Stimulated activated CD8-positive, alpha-beta memory T cell treated with anti-CD3 and anti-CD28 coated beads, Interleukin-4, amount 100 ng/mL, for 4 hours (primary cell): ENCODE measurements at places on chromosomes 4 and X.

GRCh38 chr4:84915396-84915780 is 51.1 kb downstream of the WDFY3 start:
- no peak for DNase-seq

GRCh38 chr4:13920111-13920875 is 292.8 kb upstream of the BOD1L1 start:
- DNase-seq: no peak

GRCh38 chrX:103212749-103213457 is 2.0 kb upstream of the BEX4 start:
- DNase-seq: no peak

DNA sequence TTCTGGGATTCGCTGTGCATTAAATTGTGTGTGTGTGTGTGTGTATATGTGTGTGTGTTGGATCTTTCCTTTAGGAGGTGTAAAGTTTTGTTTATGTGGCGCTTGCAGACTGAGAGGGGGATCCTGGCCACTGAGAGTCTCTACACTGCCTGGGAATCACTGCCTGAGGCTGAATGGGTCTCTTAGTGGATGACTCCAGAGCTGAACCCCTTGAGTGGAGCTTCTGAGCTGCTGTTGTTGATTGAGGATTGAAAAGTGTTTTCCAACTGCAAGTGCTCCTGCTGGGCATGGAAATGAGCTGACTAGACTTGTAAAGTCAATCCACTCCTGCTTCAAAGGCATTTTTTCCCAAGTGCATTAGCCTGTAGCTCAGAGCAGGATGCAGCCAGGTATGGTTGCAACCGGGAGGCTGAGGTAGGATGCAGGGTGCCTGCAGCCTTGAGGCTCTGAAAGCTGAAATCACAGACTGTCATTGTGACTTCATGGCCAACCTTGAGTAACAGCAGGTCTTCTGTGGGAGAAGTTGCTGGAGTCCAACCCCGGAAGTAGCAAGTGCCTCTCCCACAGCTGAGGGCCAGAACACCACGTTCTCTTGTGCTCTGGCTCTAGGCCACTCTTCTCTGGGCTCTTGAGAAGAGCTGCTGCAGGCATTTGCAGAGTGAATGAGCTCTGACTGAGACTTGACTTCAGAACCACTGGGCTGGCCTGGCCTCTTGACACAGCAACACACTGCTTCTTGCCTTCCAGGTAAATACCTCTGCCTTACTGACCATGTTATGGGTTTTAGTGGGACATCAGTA is at the start of gene TBX22:
Gene TBX22, plus strand, starts transcription at position 613 of the 800 bp plus-strand sequence. CDS start 7,517 bp downstream, outside the sequence.
- no peak for DNase-seq

GRCh38 chr4:78446619-78447018 is 105.0 kb upstream of the ANXA3 start:
- no peak for DNase-seq
